CD4-positive, CD25-positive, alpha-beta regulatory T cell (primary cell): ENCODE measurements at places on chromosomes 12 and 14. TPM values are rescaled to one million over a fixed set of nuclear protein-coding genes. Genes with fewer than 3 reads are reported as not detected.

SLC25A21 gene
- not detected for total RNA-seq

FGF23 gene
- total RNA-seq, result not detected

OXA1L gene
- total RNA-seq, result 155 TPM

C1QL4 gene
- not detected for total RNA-seq

B4GALNT1 gene
- not detected for total RNA-seq

TSPAN9 gene
- 1.2 TPM for total RNA-seq

SYNE2 gene
- total RNA-seq, result 348 TPM

PIWIL1 gene
- not detected for total RNA-seq

RTN1 gene
- total RNA-seq, result 0.42 TPM

DHRS2 gene
- not detected for total RNA-seq

VPS33A gene
- total RNA-seq, result 27.4 TPM

RHOJ gene
- not detected for total RNA-seq

ADAM21 gene
- total RNA-seq, result not detected

EMP1 gene
- 1.6 TPM for total RNA-seq

A2M gene
- not detected for total RNA-seq

CELA1 gene
- total RNA-seq, result not detected

ART4 gene
- total RNA-seq, result not detected

CCDC197 gene
- total RNA-seq, result not detected

KCNK10 gene
- total RNA-seq, result not detected

SYNDIG1L gene
- not detected for total RNA-seq

TAS2R20 gene
- total RNA-seq, result 2.2 TPM

C14orf39 gene
- total RNA-seq, result not detected

TOX4 gene
- 128 TPM for total RNA-seq

SMOC1 gene
- total RNA-seq, result not detected

AKAP3 gene
- total RNA-seq, result 1.5 TPM

ADAM20 gene
- total RNA-seq, result 0.72 TPM

PTPRR gene
- total RNA-seq, result not detected

IFI27 gene
- 2.9 TPM for total RNA-seq

DEPDC4 gene
- total RNA-seq, result not detected

CLEC14A gene
- not detected for total RNA-seq

DTX3 gene
- total RNA-seq, result 31.2 TPM

ACRBP gene
- total RNA-seq, result 13.7 TPM

SSTR1 gene
- total RNA-seq, result not detected

CAPZA3 gene
- not detected for total RNA-seq

TEX52 gene
- total RNA-seq, result not detected

MYF6 gene
- total RNA-seq, result not detected

TRIM9 gene
- total RNA-seq, result 0.12 TPM

GPR65 gene
- total RNA-seq, result 12.3 TPM

ETFRF1 gene
- total RNA-seq, result 18.0 TPM

DPY19L2 gene
- total RNA-seq, result 0.84 TPM

C12orf50 gene
- 0.15 TPM for total RNA-seq

MARS1 gene
- 219 TPM for total RNA-seq

RPAP3 gene
- total RNA-seq, result 34.5 TPM

HAL gene
- total RNA-seq, result 0.57 TPM

KRT4 gene
- total RNA-seq, result not detected

PDE3A gene
- total RNA-seq, result 0.30 TPM

IGFBP6 gene
- not detected for total RNA-seq

LRP1-AS gene
- not detected for total RNA-seq

NEUROD4 gene
- total RNA-seq, result not detected

STAC3 gene
- total RNA-seq, result 2.6 TPM

C12orf54 gene
- total RNA-seq, result not detected

FAIM2 gene
- total RNA-seq, result 0.10 TPM

MDM2 gene
- 101 TPM for total RNA-seq

VEZT gene
- 52.9 TPM for total RNA-seq

ESRRB gene
- total RNA-seq, result not detected

IL22 gene
- not detected for total RNA-seq

BLOC1S1 gene
- 60.1 TPM for total RNA-seq
